IMR-90 (cell line): ENCODE measurements at places on chromosomes 5 and 9. TPM values are rescaled to one million over a fixed set of nuclear protein-coding genes. Genes with fewer than 3 reads are reported as not detected.
A peak's percentile ranks its signal among the peaks of the same experiment; 100 is the strongest.

The SLC28A3 gene
- 1.9 and 2.2 TPM in 2 replicates for total RNA-seq

DNA sequence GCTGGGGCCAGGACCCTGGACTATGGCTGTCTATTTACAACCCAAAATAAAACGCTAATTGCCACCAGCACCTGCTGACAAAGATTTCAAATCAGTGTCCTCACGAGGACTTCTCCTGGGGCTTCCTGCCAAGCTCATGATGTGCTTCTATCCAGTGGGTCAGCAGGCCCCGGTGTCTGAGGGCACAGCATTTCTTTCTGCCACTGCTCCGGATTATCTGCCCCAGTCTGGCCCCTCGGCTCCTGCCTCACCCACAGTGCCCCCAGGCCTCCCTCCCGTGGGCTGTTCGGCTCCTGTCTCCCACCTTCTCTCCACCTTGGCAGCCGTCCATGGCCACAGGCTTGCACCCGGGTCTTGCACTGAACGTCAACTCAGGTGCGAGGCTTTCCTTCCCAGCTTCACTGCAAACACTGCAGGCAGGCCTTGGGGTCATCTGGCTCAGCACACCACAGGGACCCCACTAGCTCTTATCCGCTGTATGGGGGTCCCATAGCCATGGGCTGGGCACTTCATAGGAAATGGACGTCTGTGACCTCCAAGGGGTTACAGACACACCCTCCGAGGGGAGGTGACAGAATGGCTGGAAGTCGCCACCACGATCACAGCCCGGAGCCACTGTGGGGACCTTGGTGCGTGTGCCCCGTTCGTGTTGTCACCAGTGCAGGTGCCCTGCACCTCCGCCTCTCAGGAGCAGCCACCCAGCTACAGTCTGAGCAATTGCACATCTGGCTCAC lies 43.8 kb upstream of the FCN1 start:
- DNase-seq: no peak

GRCh38 chr5:171524466-171524865 lies 105.0 kb downstream of the FGF18 start:
- no peak for DNase-seq

- no peak for DNase-seq
Observed at GRCh38 chr9:68619072-68619471, 78.4 kb upstream of the TMEM252 start.

The MAP1B gene
- 183 and 212 TPM in 2 replicates for total RNA-seq

DNA sequence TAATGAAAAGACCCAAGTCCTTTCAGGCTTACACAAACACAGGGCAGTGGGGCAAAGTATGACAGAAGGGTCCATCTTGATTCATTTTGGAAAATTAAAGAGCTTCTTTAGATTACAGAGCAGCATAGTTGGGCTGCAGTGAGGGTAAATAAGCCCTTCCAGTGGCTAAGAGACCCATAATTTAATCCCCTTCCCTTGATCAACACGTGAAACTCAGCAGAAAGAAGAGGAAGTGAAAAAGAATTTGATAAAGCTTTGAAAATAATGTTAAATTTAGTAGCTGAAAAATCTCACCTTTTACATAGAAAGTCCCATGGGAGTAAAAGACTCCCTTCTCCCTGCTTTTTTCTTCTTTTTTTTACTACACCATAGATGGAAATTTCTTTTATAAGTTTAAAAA lies 87.6 kb downstream of the FREM1 start:
- DNase-seq: no peak

GRCh38 chr5:34598177-34598794 lies 57.8 kb upstream of the RAI14 start:
- DNase-seq: peak; percentile 96

DNA sequence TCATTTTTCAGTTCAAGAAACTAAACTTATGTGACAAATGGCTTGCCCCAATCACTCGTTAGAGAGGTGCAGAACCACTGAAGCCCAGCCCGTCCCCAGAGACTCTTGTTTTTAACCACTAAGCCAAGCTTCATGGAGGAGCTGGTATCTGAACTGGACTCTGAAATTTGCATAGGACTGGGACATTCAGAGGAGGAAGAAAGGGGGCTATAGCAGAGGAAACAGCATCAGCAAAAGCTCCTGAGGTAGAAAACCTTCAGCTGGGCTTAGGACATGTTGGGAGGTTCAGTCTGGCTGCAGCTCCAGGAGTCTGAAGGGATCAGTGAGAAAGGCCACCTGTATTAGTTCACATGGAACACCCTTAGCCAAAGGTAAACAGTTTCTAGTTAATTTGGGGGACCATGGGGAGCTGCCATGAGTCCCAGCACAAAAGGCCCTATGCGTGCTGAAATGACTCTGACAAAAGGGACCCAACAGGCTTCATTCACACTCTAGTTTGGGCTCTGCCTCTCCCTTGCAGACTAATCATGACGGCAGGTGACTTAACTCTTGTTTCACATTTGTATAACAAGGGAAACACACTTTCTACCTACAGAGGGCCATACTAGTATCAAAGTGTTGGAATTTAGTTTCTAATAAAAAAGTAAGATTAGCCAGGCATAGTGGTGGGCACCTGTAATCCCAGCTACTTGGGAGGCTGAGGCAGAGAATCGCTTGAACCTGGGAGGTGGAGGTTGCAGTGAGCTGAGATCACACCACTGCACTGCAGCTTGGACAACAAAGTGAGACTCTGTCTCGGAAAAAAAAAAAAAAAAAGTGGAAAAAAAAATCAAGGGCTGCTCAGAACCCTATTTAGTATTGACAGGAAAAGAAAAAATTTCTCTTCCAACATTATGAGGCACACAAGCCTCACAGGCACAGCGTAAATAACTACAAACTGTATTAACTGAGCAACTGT lies 10.2 kb downstream of the FBXO10 start:
- no peak for DNase-seq

GRCh38 chr9:98807814-98808195 lies 335 bp downstream of the GALNT12 start:
- no peak for DNase-seq

- no peak for DNase-seq
Observed at GRCh38 chr5:171330021-171330420, 21.0 kb downstream of the TLX3 start.

- DNase-seq: peak; percentile 62
Observed at GRCh38 chr5:149636861-149637246, 55.6 kb downstream of the ARHGEF37 start.

GRCh38 chr5:157816682-157817386 lies 42.1 kb downstream of the CLINT1 start:
- DNase-seq: peak; percentile 29

The GDF9 gene
- 0.18 and 0.28 TPM in 2 replicates for total RNA-seq

The WDR38 gene
- total RNA-seq: not detected in 2 replicates

DNA sequence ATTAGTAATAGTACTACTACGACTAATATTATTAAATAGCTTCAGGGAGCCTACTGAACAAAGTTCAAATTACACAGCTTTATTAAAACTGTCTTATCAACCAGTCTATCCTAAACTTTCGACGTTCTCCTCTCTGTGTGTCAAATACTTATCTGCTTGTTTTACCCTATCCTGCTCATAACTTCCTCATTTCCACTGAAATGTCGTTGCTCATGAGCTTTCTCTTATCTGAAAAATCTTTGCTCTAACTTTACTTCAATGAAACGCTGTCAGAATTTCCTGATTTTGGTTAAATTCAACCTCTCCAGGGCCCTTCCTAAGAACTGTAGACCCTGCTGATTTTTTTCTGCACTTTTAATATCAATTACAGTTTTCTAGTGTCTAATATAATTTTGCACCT lies 1431.0 kb upstream of the WWC1 start:
- no peak for DNase-seq

DNA sequence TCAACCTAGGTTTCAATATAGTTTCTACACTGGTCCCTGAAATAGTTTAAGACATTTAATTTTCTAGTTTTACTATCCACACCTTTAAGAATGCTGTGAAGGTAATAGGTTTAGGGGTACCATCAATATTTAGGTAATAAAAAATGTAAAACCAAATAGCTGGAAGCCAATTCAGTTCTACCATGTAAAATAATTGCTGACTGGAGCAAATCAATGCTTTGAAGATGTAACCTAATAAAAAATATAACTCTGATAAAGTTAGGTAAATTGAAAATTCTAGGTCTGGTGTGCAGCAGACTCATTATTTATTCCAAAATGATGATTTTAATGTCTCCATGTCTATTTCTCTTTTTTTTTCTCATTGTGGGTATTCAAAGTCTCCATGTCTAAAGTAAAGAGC lies 21.8 kb downstream of the CDH6 start:
- no peak for DNase-seq

The CD180 gene
- not detected in 2 replicates for total RNA-seq

GRCh38 chr5:15105799-15106393 lies 234.3 kb upstream of the ANKH start:
- DNase-seq: peak; percentile 54

- DNase-seq: no peak
Observed at GRCh38 chr9:86642721-86643120, 288.5 kb upstream of the TUT7 start.

The PCDHB2 gene
- total RNA-seq: 0.36 and 0.56 TPM in 2 replicates

The PCA3 gene
- not detected in 2 replicates for total RNA-seq

GRCh38 chr5:135631391-135631790 lies 52.6 kb upstream of the CXCL14 start:
- DNase-seq: no peak

GRCh38 chr5:66232706-66233445 lies 88.8 kb downstream of the SREK1 start:
- peak; percentile 55 for DNase-seq

- DNase-seq: peak; percentile 96
Observed at GRCh38 chr9:132214027-132214622, 52.3 kb downstream of the NTNG2 start.

GRCh38 chr5:171149333-171149732 lies 159.7 kb upstream of the TLX3 start:
- DNase-seq: no peak

- peak; percentile 12 for DNase-seq
Observed at GRCh38 chr9:133505901-133506652, 18.7 kb downstream of the MYMK start.

The LCN10 gene
- total RNA-seq: not detected in 2 replicates

GRCh38 chr9:127629468-127630081 lies 17.5 kb downstream of the STXBP1 start:
- peak; percentile 35 for DNase-seq

GRCh38 chr9:37796232-37796631 lies 4.4 kb upstream of the DCAF10 start:
- no peak for DNase-seq

GRCh38 chr9:78923966-78924659 lies 627.2 kb downstream of the PSAT1 start:
- DNase-seq: no peak

- no peak for DNase-seq
Observed at GRCh38 chr5:77874691-77875090, 98.6 kb upstream of the TBCA start.

The SLC34A3 gene
- total RNA-seq: not detected in 2 replicates

- no peak for DNase-seq
Observed at GRCh38 chr5:112738191-112738560, 491 bp downstream of the APC start.
